ENCODE measurements at places on chromosomes 16 and 17.

GRCh38 chr17:59067340-59067739, 39.3 kb downstream of the TRIM37 start:
- DNase-seq, result no peak

GRCh38 chr16:63960321-63960720, 1161.5 kb downstream of the CDH11 start:
- no peak for DNase-seq

GRCh38 chr17:9553596-9553995, 22.0 kb downstream of the STX8 start:
- DNase-seq, result no peak

DNA sequence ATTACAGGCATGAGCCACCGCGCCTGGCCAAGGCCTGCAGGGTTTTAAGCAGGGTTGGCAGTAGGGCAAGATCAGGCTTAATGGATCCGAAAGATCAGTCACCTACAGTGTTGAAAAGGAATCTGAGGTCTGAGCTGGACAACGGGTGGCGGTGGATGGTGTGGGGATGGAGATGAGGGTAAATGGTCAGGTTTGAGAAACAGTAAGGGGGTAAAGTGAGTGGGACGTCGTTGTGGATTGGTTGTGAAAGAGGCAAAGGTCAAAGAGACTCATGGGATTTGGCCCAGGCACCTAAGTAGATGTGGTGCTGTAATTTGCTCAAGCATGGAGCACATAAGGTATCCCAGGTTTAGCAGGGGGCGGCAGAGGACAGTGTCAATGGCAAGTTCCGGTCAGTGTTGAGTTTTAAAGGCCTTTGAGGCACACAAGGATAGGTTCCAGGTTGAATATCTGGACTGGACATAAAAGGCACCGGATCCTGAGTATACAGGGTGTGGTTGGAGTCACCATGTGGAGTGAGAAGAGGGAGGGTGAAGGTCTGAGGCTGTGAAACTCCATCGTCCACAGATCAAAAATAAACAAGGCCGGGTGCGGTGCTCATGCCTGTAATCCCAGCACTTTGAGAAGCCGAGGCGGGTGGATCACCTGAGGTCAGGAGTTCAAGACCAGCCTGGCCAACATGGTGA, 1.1 kb upstream of the SLC16A5 start:
- no peak for DNase-seq

- no peak for DNase-seq
Observed at GRCh38 chr17:61018938-61019337, 341.3 kb downstream of the BCAS3 start.

- no peak for DNase-seq
Observed at GRCh38 chr16:20395946-20396345, 8.6 kb downstream of the PDILT start.

GRCh38 chr17:15908378-15908777, 36.6 kb upstream of the ADORA2B start:
- DNase-seq, result no peak

DNA sequence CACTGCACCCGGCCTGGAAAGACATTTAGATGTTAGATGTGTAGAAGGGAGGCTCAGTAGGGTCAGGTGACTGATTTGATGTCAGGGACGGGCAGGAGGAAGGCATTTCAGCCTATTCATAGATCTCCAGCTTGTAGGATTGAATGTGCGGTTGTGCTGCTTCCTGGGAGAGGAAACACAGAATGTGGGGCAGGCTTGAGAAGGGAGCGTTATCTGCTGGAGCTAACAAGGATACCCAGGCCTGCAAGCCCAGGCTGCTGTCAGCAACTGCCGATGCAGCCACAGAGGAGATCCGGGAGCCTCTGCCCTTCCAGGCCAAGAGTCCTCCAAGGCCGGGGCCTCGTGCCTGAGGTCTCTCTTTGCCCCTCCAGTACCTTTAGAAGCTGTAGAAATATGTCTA, 205.6 kb downstream of the SPECC1 start:
- DNase-seq, result no peak

- no peak for DNase-seq
Observed at GRCh38 chr17:38742411-38743308, 5.5 kb downstream of the PCGF2 start.

DNA sequence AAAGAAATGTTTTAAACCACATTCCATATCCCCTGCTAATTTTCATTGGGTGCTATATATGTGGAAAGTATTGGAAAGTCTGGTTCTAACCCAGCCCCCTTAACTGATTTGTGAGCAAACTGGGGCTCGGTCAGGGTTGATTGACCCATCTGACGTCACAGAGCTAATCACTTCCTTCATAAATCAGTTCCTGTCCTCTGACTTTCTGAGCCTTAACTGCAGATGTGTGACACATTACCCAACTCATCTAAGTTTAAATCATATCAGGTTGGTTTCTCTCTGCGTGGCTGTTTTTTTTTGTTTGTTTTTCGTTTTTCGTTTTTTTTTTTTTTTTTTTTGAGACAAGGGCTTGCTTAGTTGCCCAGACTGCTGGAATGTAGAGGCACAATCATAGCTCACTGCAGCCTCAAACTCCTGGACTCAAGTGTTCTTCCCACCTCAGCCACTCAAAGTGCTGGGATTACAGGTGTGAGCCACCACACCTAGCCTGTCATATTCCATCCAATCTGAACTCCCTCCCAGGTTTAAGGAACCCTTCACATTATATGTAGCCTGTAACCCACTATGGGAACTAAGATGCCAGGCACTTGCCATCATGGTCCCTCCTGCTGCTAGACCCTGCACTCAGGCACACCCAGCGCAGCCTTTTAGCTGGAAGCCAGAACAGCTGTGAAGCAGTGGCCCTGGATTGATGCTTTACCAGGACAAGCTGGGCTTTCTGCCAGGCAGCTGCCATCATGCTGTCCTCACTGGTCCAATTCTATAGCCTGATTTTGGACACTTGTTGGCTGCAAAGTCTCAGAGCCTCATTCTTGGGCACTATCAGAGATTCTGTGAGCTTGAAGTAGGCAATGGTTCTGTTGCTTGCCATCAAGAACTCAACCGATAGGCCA, 6.9 kb upstream of the BPTF start:
- no peak for DNase-seq

GRCh38 chr16:70638814-70639792, 7.3 kb upstream of the IL34 start:
- DNase-seq, result no peak

GRCh38 chr17:45977506-45977824, 21.6 kb upstream of the STH start:
- no peak for DNase-seq

DNA sequence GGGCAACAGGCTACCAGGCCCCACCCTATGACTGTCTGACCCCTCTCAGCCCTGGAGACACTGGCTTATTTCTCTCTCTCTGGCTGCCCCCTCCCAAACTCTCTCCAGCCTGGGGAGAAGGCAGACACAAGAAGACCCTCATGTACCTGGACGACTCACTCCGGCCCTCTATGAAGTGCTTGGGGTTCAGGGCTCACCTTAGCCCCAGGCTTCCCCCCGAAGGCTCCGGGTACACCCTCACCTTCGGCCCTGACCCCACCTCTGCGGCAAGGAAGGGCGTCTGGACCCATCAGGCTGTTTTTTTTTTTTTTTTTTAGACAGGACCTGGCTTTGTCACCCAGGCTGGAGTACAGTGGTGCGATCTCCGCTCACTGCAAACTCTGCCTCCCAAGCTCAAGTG, 906 bp upstream of the CARMIL2 start:
- DNase-seq, result no peak

DNA sequence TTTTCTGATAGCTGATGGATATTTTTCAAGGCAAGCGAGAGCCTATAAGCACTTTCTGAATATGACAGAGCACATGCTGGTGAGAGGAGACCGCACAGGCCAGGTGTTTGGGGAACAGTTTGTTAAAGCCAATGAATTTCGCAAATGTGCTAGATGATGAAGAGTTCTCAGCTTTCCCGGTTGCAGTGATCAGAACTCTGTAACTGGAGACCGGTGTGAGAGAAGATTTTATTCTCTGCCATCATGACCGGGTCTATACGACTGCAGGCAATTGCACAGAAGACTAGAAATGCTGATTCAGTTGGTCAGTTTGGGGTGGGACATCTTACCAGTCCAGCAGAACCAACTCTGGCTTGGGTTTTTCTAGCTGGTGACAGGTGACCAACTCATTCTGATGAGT, 25.4 kb downstream of the SMTNL2 start:
- no peak for DNase-seq

DNA sequence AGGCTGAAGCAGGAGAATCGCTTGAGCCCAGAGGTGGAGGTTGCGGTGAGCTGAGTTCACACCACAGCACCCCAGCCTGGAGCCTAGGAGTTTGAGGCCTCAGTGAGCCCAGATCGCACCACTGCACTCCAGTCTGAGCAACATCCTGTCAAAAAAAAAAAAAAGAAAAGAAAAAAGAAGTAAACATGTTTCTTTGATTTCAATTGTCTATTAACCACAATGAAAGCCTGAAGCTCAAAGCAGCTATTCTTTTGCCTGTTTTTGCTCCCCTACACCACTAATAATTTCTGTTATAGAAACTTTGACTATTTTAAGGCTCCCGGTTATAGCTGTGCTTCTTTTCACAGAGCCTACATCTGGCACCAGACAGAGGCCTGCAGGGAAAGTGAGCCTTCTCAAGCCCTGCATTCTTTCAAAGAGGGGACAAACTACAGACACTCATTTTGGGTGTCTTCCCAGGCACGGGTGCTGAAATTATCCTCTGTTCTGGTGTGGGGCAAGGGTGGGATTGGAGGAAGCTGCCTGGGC, 14.2 kb upstream of the SLC52A1 start:
- peak; percentile 37 for DNase-seq

- no peak for DNase-seq
Observed at GRCh38 chr17:43400943-43401717, 2.3 kb downstream of the ARL4D start.

GRCh38 chr17:78105551-78105950, 23.0 kb downstream of the TMC6 start:
- DNase-seq, result no peak
